ENCODE measurements at places on chromosomes 5 and 9. TPM values are rescaled to one million over a fixed set of nuclear protein-coding genes. Genes with fewer than 3 reads are reported as not detected.

The ADAMTS2 gene
- total RNA-seq = not detected

The RNF183 gene
- not detected for total RNA-seq

The PIP5K1B gene
- total RNA-seq = 1.8 TPM

The FBN2 gene
- not detected for total RNA-seq

DNA sequence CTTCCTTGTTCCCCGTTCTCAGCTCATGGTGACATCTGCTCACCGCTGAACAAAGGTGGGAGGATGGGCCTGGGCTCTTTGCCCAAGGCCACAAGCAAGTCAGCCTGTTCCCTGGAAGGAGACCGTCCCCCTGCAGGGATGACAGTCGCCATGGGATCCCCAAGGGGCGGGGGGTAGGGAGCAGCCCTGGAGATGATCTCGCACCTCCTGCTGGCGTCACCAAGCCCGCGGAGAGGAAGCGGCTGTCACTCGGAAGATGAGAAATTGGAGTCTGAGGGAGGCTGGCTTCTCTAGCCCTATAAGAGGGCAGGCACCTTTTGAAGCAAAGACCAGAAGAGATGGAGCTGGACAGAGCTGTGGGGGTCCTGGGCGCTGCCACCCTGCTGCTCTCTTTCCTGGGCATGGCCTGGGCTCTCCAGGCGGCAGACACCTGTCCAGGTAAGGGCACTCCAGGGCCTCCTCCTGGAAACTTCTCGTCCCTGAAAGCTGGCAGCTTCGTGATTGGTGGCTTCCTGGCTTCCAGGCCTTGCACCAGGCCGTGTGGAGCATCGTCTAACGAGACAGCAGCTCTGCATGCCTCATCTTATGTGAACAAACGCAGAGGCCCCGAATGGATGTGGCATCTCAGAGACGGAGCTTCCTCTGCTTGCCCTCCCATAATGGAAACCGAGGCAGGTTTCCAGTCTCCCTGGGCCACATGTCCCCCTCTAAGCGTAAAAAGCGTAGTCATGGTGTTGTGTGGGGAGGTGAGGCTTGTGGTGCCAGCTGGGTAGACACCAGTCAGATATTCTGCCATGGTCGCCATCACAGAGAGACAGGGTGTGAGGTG lies at the start of gene FCN2:
FCN2 (plus strand) TSS at position 327 of the 829 bp plus-strand sequence; CDS start at position 339, 12 bp downstream.
- DNase-seq = no peak

DNA sequence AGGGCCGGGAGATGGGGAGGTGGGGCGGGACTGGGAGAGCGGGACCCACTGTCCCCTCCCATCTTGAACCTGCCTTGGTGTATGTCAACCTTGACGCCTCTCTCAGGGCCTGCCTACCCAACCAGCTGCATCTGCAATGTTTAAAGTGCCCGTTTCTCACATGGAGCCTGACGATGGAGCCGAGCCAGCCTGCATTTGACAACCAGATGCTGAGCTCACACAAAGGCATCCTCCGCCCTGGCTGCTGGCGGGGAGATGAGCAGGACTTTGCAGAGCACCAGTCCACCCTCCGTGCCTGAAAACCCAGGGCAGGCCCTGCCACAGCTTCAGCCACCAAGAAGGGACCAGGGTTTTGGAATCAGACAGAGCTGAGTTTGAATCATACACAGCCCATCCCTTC lies 141.1 kb upstream of the SMIM23 start:
- DNase-seq = no peak

GRCh38 chr9:127652733-127653132 lies 40.7 kb downstream of the STXBP1 start:
- DNase-seq = no peak

- no peak for DNase-seq
These were observed 146.4 kb downstream of the PALM2AKAP2 start for GRCh38 chr9:109926421-109926869.

GRCh38 chr5:62082370-62082801 lies 223.6 kb upstream of the KIF2A start:
- no peak for DNase-seq

GRCh38 chr9:106753155-106753671 lies 109.8 kb upstream of the ZNF462 start:
- no peak for DNase-seq

DNA sequence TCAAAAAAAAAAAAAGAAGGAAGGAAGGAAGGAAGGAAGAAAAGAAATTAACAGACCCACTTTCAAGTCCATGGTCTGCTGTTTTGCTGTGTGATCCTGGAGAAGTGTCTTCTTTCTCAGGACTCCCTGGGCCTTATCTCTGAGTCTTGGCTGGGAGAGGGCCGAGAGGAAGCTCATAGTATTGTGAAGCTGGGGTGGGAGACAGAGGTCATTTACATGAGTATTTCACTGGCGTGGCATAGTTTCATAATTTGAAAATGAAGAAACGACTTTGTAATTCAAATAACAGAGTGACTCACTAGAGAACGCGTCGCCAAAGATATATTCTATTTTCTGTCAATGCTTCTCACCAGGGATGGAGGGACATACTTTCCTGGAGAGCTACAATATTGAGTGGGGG lies 2.4 kb upstream of the C9orf50 start:
- no peak for DNase-seq

DNA sequence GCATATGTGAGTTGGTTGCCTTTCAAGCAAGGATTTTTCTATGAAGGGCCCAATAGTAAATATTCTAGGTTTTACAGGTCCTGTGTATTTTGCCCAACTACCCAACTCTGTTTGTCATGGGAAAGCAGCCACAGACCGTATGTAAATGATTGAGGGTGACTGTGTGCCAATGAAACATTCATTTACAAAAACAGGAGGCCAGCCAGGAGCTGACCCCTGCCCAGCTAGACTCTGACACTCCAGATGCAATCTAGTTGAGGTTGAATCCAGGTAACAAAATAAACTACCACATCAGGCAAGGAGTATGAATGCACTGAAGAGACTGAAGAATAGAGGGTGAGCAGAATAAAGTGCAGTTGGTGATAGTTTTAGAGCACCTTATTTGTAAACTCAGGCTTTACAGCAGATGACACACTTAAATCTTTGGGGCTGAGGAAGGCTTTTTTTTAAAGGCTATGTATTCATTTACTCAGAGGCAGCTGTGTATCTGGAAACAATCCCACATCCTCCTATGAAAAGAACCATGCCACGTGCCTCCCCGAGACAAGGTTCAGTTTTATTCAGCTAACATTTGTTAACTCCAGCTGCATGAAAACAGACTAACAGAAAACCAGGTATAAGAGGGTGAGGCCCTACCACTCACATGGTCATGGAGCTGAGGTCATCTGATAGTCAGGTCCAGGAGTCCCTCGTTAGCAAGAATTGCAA lies 60.7 kb downstream of the SLC1A1 start:
- peak; percentile 14 for DNase-seq

DNA sequence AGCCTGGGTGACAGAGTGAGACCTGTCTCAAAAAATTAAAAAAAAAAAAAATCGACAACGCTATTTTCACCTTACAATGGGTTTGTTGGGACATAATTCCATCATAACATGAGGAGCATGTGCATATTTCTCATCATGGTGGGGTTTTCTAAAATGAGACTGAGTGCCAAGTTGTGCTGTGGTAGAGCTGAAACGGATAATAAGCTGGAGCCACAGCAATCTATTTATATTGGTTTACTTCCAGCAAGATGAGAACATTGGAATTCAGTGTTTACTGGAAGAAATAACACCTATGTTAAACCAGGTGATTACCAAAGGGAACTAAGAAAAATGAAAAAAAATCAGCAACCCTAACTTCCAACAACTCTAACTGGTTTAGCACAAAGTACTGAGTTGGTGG lies 102.3 kb upstream of the IL6ST start:
- no peak for DNase-seq

DNA sequence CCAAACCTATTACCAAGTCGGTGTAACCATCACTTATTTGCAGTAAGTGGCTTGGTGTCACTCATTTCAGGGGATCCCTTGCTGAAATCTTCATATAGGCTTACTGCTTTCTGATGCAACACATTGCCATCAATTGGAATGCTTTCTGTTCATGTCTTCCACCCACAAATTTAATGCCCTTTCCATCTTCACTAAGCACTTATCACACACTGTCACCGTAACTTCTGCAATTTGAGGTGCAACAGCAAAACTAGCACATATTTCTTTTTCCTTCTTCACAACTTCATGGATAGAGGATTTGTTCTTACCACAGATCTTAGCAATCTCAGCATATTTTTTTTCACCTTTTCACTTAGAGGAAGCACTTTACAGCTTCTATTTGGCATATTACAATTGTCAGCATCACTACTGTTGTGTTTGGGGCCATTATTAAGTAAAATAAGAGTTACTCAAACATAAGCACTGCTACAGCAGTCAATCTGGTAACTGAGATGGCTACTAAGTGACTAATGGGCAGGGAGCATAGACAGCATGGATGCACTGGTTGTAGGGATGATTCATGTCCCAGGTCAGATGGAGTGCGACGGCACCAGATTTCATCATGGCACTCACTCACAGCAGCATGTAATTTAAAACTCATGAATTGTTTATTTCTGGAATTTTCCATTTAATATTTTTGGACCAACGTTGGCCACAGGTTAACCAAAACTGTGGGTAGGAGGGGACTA lies 70.1 kb downstream of the PIP5K1B start:
- no peak for DNase-seq

- no peak for DNase-seq
These were observed 130.9 kb upstream of the SLC30A5 start for GRCh38 chr5:68962757-68963484.

GRCh38 chr9:134136118-134136995 lies 475 bp downstream of the WDR5 start:
- DNase-seq = no peak

- DNase-seq = no peak
These were observed 127.2 kb upstream of the ASTN2 start for GRCh38 chr9:117542021-117542420.

GRCh38 chr5:57494104-57495098 lies 11.8 kb upstream of the ACTBL2 start:
- DNase-seq = no peak

All from T-cell (primary cell).